ENCODE measurements at places on chromosomes 13 and 19.

DNA sequence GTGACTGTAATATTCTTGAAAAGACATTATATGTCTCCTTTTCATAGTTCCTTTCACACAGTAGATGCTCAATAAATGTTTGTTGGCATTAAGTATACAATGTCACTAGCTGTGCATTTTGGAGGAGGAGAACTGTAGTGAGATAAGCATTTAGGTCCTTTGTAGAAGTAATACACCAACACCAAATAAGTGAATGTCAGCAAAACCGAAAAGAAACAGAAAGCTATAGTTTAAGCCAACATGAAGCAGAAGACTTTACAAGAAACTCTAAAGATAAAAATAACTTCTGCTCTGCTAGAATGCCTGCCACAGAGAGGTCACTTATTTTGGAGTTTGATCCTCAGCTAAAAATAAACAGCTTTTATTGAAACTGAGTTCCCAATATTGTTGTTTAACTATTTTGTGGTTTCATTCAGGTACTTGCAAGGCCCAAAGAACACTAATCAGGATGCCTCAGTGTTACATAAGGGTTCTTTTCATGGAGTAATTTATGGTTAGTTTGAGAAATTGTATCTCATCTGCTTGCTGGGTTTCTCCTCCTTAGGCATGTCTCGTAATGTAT is 86.2 kb downstream of the STARD13 start:
- no peak for DNase-seq

GRCh38 chr13:99272481-99272880 is 14.3 kb upstream of the GPR18 start:
- no peak for DNase-seq

GRCh38 chr19:18161636-18162002 is 8.7 kb downstream of the PIK3R2 start:
- no peak for DNase-seq

GRCh38 chr13:33479105-33479504 is 193.6 kb upstream of the STARD13 start:
- no peak for DNase-seq

GRCh38 chr19:567296-567900 is 5.0 kb upstream of the BSG start:
- no peak for DNase-seq

- no peak for DNase-seq
Observed at GRCh38 chr13:42981853-42982252, 10.2 kb downstream of the EPSTI1 start.

DNA sequence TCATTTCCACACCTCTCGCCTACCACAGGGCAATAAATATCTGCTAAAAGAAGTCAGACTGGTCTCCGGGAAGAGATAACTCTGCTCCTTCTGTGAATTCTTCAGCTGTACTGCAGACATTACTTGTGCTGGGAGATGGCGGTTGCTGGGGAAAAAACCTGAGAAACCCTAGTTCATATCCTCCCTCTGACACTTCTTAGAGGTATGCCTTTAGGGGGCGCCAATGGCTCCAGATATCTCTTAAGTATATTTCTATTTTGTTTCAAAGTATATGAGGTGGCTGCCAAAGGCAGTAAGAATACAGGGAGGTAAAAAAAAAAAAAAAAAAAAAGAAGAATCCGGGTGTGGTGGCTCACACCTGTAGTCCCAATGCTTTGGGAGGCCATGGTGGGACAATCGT is 175.2 kb downstream of the PAN3 start:
- peak; percentile 55 for DNase-seq

DNA sequence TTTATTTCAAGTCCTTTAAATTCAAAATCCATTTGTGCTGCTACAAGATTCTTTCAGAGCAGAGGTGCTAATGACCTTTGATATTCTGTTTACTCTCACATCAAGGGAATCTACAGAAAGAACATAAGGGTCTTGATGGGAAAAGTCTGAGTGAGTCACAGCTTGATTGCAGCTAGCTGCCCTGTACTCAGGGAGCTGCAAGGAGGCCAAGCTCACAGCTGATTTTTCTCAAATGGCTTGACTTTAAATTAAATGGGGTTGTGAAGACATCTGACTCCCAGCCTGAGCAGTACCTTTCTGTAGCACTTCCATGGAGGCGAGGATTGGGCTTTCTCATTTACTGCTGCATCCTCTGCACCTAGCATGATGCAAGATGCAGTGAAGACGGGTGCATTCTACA is 62.5 kb downstream of the RAP2A start:
- no peak for DNase-seq

DNA sequence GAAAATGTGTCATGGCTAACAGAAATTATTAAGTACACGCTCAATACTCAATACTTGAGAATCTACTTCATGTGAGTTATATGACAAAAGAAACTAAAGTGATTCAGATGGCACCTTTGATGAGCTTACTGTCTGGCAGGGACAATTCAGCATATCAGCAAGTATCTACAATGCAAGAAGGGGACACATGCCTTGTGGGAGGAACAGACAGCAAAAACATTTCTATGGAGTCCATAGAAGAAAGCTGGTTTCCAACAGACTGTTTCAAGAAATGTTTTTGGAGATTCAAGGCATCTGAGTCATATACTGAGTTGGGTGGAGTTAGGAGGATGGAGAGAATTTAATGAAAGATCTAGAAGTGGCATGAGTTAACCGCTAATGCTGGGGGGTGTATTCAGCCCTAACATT is 54.7 kb downstream of the MBNL2 start:
- DNase-seq = peak; percentile 63

DNA sequence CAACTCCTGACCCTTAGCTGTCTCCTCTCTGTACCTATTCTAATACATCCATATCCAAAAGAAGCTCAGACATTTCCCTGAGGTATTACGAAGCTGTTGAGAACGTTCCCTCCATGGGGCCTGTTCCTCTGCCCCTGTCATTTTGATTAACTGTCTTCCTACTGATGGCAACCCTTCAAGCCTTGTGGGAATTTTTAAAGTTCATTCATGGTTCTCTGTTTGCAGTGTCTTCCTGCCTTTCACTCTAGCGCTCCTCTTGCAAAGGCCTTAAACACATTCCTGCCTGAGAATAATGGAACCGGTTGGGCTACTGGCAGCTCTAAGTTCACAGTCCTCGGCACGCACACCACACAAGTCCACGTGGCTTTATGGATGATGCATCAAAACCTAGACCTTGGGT is 66.1 kb downstream of the LHFPL6 start:
- peak; percentile 84 for DNase-seq

- DNase-seq = no peak
Observed at GRCh38 chr19:39752390-39752789, 14.6 kb upstream of the CLC start.

DNA sequence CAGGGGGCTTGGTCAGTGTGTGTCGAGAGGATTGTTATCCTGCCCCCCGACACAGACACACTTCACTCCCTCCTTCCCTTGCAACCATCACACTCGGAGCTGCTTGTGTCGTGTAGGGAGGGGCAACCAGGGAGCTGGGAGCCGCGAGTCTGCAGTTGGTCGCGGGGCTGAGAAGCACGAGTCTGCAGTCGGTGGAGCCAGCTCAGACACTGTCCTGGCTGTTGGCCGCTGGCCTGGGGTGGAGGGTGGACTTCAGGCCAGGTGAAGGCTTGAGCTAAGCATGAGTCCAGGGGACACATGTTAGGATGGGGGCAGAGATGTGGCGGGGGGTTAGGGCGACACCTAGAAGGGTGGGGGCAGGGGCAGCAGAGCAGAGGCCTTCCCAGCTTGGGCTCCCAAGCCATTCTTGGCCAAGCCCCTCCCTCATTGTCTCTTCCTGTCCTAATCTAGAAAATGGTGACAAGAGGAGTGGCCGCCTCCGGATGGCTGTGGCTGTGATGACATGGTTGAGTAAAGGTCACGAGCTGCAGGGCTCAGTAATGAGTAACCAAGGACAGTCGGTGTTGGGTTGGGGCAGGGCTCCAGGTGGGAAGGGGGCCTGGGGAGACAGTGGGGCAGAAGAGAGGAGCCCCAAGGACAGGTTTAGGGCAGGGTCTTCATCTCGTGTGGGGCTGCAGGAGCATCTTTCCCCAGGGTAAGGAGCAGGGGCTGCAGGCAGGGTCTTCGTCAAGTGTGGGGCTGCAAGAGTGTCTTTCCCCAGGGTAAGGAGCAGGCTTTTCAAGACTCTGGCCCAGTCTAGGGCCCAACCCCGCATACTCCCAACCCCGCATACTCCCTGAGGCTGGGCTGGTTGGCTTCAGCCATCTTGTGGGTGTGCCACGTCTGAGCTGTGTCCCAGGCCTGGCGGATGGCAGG is 8.6 kb downstream of the PPP5C start:
- no peak for DNase-seq

DNA sequence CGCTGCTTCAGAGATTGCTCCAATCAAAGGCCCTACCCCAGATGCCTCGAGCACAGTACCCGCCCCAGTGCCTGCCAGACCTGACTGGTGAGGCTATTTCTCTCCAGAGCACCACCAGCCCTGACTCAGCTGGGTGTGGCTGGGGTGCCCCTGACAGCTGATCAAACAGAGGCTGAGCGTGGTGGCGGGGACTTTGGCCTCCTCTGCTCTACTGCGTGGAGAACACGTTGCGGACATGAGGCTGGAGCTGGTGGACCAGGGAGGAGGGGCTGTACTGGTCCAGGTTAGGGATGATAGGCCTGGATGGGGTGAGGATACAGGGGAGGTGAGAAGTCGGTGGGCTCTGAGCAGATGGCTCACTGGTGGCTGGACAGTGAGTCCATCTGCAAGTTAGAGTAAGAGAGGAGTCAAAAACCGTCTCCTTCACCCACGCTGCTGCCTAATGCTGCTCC is 3.5 kb upstream of the DOCK6 start:
- DNase-seq = peak; percentile 29

GRCh38 chr19:42294471-42295137 is 7.3 kb upstream of the PRR19 start:
- no peak for DNase-seq

DNA sequence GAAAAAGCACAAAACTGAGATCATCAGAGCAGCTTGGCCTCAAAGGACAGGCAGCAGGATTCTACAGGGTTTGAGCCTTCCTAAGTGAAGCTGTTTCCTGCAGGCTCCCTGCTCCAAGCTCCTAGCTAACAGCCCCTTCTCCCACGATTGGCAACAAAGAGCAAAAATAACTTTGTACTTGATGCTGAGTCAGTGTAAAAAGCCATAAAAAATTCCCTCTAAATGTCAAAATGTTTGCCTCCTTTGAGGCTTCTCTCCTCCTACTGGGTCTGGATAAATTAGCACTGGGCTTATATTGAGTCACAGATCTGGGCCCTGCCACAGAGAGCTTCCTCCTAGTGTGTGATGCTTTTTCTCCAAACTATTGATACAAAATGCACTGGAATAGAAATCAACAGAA is 153.3 kb downstream of the TNFRSF19 start:
- peak; percentile 85 for DNase-seq

GRCh38 chr19:30362156-30362754 is 9.9 kb upstream of the ZNF536 start:
- no peak for DNase-seq

GRCh38 chr19:17889609-17890214 is 18.0 kb downstream of the SLC5A5 start:
- peak; percentile 28 for DNase-seq

- DNase-seq = no peak
Observed at GRCh38 chr13:100108913-100109507, 20.1 kb downstream of the PCCA start.

DNA sequence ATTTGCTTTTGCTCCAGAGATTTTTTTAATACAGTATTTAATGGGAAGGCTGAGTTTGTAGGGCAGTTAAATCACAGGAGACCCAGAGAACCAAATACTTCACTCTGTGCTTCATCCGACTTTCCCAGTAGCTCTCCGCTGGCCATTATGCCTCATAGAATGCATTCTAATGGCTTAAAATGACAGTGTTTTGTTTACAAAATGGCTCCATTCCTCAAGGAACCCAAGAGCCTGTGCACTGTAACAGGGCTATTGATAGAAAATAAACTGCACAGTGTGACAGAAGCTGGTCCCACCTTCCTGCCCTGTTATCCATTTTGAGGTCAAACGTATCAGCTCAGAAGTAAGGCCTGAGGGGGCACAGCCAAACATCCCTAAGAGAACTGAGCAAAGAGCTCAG is 136.5 kb downstream of the RAP2A start:
- no peak for DNase-seq

GRCh38 chr13:31722673-31723072 is 16.7 kb upstream of the RXFP2 start:
- DNase-seq = peak; percentile 55

DNA sequence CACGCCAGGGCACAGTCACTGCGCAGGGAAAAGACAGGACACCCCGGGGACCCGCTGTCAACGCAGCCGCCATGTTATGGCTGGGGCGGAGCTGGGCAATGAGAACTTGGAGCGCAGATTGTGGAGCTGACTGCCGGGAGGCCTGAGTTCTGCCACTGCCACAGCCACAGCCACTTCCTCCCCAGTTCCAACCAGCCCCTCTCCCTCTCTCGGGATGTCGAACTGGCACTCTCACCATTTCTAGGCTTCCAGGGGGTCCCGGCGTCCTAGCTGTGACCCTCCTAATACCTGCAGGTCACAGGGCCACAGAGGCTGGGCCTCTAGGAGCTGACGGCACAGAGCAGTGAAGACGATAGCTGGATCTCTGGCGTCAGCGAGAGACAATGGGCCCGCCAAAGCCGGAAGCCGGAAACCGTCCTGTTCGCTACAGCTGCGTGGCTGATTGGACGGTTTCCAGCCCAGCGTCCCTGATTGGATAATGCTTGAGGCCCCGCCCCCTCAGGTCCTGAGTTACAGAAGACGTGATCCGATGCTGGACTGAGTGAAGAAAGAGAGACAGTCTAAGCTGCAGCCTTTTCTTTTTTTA is at the start of gene ZNF506:
Gene ZNF506, minus strand, starts transcription at position 385 of the 586 bp plus-strand sequence. Its CDS starts 147 bp downstream, at position 238.
- peak; percentile 97 for DNase-seq

GRCh38 chr13:96968027-96968426 is 26.2 kb downstream of the OXGR1 start:
- no peak for DNase-seq

- no peak for DNase-seq
Observed at GRCh38 chr13:76708138-76708688, 178.0 kb downstream of the KCTD12 start.

DNA sequence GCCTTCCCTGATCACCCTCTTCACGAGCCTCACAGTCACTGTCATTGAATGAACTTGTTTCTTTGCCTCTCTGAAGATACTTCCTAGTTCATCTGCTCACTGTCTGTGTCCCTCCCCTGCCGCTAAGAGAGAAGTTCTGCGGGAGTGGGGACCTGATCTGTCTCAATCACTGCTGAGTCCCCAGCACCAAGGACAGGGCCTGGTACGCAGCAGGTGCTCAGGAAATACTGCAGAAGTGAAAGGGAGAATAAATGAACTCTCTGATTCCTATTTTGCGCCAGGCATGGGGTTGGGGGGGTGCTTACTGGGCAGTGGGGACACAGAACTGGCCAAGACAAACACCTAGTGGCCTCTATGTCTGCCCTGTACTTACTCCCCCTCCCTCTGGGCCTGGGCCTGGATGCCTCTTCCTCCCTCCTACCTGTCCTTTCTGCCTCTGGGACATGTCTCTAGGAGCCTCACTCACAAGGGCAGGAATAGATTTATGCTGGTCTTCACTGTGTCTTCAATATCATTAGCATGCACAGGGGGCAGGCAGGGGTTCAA is 17.5 kb downstream of the FCGBP start:
- DNase-seq = no peak

GRCh38 chr13:98962901-98963590 is 14.8 kb downstream of the DOCK9 start:
- DNase-seq = no peak
